ENCODE measurements at places on chromosomes 7 and 10.

- DNase-seq = no peak
Measured at GRCh38 chr7:140212100-140212881, 35.5 kb upstream of the KDM7A start.

GRCh38 chr10:71088054-71088453 lies 124.3 kb upstream of the UNC5B start:
- DNase-seq = no peak

GRCh38 chr7:85600395-85600794 lies 413.5 kb upstream of the SEMA3D start:
- no peak for DNase-seq

DNA sequence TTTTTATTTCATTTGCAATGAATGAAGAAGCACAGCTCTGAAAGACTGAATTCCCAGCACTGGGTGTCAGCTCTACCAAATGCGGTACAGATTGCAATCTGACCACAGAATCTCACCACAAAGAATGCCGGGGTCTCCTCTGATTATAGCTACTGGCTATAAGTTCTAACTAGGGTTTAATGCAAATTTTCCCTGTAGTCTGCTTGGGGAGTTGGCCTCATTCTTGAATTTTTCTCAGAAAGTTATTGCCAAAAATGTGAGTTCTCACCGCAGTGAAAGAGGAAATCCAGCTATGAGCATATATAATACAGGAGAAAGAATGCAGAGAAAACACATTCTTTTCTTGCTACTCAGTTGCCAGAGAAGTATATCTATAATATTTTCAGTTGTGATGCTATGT lies 1255.7 kb upstream of the LRRTM3 start:
- DNase-seq = no peak

DNA sequence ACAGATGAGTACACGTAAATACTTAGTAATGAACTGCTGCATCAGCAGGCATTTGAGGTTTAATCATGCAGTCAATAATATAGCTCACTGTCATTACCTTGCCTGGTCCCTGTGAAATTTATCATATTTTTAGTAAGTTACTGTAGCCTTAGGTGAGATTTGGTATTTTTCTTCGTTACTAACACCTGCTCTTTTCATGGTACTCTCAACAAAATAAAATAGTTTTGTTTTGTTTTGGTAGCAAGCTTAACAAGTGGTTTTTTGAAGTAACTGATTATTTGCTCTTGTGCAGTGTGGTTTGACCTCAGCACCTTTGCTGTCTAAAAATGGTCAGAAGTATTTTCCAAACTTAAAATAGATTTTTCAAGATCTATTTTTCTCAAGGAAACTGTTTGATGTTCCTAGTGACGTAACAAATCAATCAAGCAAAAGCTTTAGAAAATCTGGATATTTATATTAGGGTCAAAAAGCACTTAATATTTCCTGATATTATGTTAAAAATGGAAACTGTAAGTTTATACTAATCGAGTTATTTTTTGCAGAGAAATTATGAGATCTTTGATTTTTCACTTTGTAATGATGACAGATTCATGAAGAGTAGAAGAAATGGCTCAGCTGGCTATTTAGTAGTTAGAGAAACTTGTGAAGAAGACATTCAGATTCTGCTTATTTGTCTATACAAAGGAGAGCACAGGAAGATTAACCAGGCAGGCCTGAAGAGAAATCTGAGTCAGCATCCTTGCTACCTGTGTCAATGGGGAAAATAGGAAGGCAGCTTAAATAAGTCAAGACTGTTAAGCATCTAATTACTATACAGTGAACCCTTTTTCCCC lies 21.0 kb upstream of the RPA3 start:
- DNase-seq = no peak
